Astrocyte of the hippocampus (primary cell): ENCODE measurements at places on chromosomes 5 and 9.

- DNase-seq: no peak
These were observed 64.7 kb upstream of the ORM1 start for GRCh38 chr9:114258218-114258617.

DNA sequence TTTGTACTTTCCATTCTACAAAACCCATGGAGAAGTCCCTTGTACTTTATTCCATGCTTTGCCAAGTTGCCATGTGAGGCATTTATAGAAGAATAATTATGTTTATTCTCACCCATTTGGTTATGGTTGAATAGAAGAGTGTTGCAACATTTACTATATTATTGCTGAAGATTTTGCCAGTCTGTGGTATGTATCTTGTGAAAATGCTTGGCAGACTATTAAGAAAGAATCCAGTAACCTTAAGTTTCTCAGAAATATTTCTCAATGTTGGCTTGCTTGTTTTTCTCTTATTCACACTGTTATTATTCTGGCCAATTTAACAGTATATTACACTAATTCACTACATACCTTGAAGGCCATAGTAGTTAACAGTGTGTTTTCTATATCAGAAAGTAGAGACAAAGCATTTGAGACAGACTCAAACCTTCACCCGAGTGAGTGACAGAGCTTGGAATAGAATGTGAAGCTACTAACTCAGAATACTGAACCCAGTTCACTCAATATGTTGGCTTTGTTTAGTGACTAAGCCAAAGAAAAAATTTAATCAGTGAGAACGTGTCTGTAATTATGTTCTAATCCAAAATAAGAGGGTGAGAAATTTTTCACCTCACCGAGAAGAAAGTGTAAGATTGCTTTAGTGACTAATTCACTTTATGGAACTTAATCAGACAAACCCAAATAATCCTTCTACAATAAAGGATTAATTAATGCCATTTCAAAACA lies 184.4 kb downstream of the CWC27 start:
- no peak for DNase-seq

DNA sequence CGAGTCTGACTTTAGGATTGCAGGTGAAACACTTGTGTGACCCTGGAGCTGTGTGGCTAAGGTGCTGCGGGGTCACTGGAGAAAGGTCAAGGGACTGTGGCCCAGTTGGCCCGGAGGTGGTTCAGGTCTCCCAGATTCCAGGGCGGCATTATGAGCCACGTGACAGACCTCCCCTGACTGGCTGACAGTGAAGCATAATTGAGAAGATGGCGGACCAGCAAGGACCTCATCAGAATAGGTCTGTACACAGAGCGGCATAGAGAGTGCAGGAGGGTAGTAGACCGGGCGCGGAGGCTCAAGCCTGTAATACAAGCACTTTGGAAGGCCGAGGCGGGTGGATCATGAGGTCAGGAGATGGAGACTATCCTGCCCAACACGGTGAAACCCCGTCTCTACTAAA lies 815 bp upstream of the ODF2 start:
- no peak for DNase-seq

- DNase-seq: no peak
These were observed 301.3 kb upstream of the IRX4 start for GRCh38 chr5:2184026-2184366.

DNA sequence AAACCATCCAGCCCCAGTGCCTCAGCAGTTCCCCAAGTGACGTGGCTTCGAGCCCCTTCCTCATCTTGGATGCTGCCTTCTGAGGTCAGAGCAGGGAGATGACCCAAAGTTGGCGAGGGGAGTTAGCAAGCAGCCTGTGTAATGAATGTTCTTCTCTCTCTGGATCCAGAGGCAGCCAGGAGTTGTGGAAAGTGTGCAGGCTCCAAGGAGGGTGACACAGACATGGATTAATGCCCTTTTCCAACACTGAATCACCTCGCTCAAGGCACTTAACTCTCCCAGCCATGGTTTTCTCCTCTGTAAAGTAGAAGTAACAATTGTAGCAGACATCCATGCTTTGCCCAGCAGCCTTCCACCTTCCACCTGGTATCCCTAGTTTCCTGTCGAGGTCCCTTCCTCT lies 64.6 kb upstream of the HAND1 start:
- DNase-seq: no peak

DNA sequence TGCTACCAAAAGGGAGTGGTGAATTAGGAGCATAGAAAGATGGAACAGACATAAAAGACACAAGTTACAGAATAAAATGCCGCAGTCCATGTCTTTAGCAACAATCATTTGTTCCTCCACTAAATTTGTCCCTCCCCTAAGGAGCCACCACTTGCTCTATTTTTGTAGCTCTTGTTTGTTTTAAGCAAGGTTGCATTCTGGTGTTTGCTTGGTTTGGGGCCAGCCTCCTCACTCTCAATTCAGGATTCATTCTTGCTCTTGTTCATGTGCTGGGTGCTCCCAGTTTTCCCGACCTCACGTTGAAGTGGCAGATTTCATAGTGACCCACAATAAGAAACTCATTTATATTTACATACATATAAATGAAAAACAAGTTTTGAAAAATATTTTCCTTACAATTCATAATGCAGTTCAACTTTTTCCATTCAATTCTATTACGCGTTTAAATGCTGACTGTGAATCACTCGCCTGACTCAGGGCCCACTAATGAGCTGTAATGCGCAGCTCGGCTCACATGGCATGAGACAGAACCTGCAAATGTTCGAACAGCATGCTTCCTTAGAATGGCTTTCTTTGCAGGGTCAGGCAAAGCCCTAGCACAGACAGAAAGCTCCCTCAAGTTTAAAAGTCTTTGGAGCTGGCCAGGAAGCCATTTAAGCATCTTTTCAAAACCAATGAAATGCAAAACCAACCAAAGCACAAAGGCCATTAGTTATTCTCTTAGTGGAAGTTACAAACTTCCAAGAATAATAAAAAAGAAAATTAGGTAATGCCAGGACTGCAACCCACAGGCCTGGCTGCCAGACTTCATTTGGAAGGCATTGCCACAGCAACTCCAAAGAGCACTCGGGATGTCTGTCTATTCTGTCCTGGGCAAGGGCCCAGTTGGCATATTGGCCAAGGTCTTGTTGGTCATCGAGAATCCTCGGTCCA lies 41.7 kb downstream of the RETREG1 start:
- peak; percentile 92 for DNase-seq

GRCh38 chr5:127700237-127700766 lies 2.9 kb upstream of the CCDC192 start:
- DNase-seq: no peak

GRCh38 chr5:132886064-132886823 lies 12.8 kb downstream of the LEAP2 start:
- DNase-seq: no peak

DNA sequence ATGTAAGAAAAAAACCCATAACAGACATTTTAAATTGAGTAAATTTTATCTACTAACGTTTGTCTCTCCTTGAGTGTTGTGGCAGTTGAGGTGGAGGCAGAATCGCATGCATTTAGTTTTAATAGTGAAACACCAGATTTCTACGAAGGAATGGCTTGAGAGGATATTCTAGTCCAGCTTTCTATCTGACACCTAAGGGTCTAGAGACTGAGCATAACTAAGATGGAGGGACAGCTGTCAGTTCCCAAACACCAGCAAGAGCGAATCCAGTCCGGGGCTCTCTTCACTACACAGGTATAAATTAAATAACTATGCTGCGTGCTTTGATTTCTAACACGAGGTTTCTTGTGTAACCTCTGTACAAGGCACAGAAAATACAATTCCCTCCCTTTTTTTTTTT lies 1.4 kb downstream of the NCBP1 start:
- DNase-seq: no peak

- DNase-seq: peak; percentile 78
These were observed 933.8 kb upstream of the DMAC1 start for GRCh38 chr9:8733131-8733954.

GRCh38 chr5:8057769-8058168 lies 188.8 kb downstream of the MTRR start:
- DNase-seq: peak; percentile 35

DNA sequence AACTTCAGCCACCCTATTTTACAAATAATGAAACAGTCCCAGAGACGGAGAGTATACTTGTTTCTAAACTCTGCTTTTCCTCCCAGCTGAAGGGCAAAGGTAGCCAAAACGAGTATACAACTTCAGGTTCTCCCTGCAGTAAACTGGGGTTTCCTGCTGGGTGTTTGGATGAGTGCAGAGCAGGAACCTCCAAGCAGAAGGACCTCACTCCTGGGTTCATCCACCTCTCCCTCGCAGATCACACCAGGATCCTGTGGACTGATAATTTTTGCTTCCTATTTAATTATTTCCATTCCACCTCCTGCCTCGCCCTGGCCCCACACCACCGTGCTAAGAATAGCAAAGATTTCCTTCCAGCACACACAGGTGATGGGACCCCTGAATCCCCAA lies 2.0 kb upstream of the FOXB2 start:
- DNase-seq: no peak

- DNase-seq: no peak
These were observed 87.5 kb downstream of the CAMK4 start for GRCh38 chr5:111311666-111312065.

GRCh38 chr5:179297486-179298180 lies 47.6 kb downstream of the ADAMTS2 start:
- DNase-seq: no peak

DNA sequence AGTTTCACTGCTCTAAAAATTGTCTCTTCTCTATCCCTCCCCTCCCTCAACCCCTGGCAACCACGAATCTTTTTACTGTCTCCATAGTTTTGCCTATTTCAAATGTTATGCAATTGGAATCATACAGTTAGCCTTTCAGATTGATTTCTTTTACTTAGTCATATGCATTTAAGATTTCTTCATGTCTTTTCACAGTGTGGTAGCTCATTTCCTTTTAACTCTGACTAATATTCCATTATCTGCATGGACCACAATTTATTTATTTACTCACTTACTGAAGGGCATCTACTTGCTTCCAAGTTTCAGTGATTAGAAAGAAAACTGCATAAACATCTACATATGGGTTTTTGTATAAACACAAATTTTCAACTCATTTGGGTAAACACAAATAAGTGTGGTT lies 372.3 kb downstream of the CDH18 start:
- no peak for DNase-seq

- no peak for DNase-seq
These were observed 130.3 kb upstream of the CNTLN start for GRCh38 chr9:17004500-17004899.

DNA sequence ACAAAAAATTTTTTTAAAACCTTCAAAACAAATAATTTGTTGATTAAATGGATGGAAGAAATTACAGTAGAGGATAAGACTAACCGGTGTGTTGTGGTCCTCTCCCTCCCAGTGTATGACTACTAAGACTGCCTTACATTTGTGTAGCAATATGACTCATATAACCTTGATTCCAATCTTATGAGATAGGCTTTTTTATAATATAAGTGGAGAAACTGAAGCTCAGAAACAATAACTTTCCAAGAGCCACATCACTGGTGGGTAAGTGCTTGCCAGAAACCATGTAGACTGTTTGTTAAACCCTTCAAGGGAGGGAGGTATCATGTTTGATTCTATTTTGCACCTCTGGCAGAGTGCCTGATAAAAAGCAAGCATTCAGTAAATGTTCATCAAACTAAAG lies 47.5 kb downstream of the NLN start:
- peak; percentile 87 for DNase-seq

- DNase-seq: peak; percentile 72
These were observed 15.3 kb downstream of the MYMK start for GRCh38 chr9:133509179-133510083.

DNA sequence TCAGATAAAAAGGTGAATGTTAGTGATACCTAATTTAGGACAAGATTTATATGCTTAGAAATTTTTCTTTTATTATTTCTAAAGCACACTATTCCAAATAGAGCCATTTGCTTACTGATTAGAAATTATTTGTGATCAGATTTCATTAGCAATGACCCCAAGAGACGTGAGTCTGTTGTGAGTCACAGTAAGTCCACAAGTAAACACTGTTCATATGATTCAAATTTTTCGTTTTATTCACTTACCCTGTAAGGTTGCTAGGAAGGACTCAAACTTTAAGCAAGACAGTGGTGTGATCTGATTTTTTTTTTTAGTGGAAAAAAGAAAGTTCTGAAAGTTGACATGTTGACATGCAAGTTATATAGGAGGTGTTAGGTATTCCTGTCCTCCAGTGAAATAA lies 1.2 kb downstream of the CARD6 start:
- no peak for DNase-seq

GRCh38 chr5:135488727-135489465 lies 36.7 kb upstream of the TIFAB start:
- peak; percentile 92 for DNase-seq

DNA sequence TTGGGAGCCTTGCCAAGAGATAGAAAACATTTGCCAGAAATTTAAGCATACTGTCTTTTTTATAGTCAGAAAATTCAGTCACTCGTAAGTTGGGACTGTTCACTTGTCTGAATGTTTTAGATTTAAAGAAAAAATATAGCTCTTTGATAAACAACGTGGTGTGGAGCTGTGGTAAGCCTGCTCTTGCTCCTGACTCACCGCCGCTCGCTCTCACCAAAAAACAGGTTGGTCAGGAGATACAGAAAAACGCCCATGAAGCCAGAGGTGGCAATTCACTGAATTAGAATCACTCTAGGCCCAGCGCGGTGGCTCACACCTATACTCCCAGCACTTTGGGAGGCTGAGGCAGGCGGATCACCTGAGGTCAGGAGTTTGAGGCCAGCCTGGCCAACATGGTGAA lies 6.2 kb downstream of the LNPEP start:
- no peak for DNase-seq

DNA sequence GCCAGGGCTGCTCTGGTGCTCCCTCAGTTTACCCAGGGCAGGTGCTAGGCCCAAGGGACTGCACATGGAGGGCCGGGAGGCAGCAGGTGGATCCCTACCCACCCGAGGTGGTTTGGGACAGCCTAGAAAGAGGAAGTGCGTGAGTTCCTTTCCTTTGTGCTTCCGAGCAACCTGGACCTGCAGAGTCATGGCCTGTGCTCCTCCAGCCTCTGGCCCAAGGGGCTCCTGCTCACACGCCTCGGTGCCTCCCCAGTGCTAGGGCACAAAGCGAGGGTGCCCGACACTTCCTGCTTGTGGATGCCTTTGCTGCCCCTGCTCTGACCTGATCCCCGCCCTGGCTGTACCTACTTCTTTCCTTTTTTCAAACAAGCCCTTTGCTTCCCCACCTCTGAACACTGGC lies 79.3 kb downstream of the RXRA start:
- no peak for DNase-seq

DNA sequence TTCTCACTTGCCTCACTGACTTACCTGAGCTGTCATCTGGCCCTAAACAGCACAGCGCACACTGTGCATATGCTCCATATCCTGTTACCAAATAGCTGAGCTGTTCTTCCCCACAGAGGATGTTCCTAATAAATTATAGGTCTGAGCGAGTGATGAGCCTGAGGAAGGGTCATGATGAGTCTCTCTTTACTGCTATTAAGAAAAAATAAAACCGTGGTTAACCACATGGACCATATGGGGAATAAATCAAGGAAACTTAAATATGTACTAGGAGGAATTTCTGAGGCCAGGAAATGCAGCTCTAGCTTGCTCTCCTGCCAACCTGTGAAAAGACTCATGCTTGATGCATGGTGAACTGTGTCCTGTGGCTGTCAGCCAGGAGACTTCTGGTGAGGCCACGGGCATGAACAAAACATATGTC lies 424.8 kb upstream of the DMAC1 start:
- DNase-seq: peak; percentile 26

GRCh38 chr5:9977070-9977469 lies 272.6 kb downstream of the ATPSCKMT start:
- no peak for DNase-seq
